ENCODE measurements at places on chromosomes 1 and 21.

GRCh38 chr1:106223213-106223612 is 833.3 kb upstream of the PRMT6 start:
- DNase-seq = no peak

DNA sequence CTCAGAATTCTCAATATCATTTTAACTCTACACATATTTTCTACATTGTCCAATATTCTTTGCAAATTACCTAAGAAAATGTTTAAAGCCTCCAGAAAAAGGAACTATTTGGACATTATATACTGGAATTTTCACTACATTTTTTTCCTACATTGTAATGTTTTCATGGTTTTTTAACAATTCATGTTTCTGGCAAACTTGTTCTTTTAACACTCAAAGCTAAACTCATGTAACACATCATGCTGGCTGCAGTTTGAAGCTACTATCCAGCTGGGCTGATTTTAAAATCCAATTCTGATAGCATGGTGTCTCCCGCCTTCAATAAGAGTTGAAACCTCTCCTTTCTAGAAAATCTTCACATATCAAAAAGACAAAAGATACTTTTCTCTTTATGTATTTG is 52.0 kb downstream of the TGFBR3 start:
- DNase-seq = no peak

DNA sequence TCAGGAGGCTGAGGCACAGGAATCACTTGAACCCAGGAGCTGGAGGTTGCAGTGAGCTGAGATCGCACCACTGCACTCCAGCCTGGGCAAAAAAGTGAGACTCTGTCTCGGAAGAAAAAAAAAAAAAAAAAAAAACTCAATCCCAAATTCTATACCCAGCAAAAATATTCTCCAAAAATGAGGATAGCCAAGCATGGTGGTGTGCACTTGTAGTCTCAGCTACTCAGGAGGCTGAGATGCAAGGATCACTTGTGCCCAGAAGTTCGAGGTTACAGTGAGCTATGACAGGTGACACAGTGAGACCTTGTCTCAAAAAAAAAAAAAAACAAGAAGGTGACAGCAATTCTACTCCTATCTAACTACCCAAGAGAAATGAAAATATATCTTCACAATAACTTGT is 6.4 kb downstream of the TMEM50B start:
- DNase-seq = no peak

GRCh38 chr1:157108448-157108847 is 8.8 kb upstream of the ETV3L start:
- peak; percentile 3 for DNase-seq

- no peak for DNase-seq
Measured at GRCh38 chr1:29249170-29249691, 12.9 kb downstream of the PTPRU start.

DNA sequence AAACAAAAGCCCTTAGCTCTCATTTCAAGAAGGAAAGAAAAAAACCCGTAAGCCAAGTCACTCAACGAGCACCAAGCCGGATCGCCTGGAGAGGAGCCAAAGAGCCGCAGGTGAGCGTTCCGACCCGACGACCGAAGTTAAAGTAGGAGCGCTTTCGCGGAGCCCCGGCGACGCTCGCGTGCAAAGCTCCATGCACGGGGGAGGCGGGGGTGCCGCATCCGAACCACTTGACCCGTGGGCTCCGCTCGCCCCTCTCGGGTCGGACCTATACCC is 382 bp downstream of the GPBP1L1 start:
- peak; percentile 85 for DNase-seq

DNA sequence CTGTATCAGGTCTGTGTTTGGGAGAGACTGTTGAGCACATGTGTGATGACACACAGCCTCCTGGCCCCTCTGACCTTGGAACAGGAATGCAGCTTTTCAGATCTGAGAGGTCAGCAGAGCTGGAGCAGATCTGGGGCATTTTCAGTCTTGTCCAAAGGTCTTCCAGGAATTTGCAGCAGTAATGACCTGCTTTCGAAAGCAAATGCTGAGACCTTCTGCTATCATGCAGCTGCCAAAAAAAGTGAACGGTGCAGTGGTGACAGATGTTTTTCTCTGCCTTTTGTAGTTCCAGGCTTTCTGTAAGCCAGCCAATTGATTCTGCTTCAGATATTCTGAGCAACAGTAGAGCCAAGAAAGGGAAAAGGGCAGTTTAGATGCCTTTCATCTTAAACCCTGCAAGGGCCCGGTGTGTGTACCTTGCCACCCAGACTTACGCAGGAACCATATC is 137.8 kb upstream of the COA6 start:
- DNase-seq = no peak

- DNase-seq = no peak
Measured at GRCh38 chr21:37071561-37072273, 1.2 kb downstream of the PIGP start.

GRCh38 chr1:157784801-157785200 is 7.9 kb upstream of the FCRL2 start:
- no peak for DNase-seq

- no peak for DNase-seq
Measured at GRCh38 chr1:167022384-167022783, 33.3 kb downstream of the MAEL start.

- no peak for DNase-seq
Measured at GRCh38 chr1:93910305-93910704, 1.1 kb upstream of the GCLM start.

DNA sequence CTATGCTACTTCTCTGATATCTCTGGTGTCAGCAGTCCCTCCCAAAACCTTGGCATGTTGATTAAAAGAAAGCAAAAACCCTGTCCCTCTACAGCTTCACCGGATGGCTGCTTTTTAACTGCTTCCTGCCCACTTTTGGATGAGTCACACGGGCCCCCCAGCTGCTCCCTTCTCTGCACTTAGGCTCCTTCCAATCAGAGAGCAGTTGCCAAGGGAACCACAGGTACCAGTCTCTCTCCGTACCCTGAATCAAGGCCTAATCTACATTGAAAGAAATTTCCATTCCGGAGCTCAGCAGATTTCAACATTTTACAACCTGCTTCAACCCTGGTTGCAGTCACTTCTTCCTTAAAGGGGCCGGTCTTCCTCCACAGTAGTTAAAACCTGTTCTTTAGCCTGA is 70.6 kb upstream of the GJB5 start:
- DNase-seq = no peak

GRCh38 chr1:83997631-83998030 is 1.3 kb downstream of the TTLL7 start:
- no peak for DNase-seq

DNA sequence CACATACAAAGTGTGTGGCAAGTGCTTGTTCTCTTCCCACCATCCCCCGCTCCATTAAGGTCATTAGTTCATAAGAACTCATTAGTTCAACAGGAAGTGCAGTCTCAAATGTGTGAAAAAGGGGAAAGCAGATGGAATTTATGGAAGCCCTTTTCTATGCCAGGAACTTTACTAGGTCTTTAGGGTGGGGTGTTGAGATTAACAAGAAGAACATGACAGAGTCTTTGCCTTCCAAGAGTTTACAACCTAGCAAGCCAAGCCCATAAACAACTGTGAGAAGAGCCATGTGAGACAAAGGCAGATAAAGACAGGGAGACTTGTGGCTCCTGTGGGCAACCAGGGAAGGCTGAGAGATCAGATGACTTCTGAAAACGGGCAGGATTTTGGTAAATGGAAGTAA is 21.4 kb downstream of the PLEKHA6 start:
- DNase-seq = no peak

DNA sequence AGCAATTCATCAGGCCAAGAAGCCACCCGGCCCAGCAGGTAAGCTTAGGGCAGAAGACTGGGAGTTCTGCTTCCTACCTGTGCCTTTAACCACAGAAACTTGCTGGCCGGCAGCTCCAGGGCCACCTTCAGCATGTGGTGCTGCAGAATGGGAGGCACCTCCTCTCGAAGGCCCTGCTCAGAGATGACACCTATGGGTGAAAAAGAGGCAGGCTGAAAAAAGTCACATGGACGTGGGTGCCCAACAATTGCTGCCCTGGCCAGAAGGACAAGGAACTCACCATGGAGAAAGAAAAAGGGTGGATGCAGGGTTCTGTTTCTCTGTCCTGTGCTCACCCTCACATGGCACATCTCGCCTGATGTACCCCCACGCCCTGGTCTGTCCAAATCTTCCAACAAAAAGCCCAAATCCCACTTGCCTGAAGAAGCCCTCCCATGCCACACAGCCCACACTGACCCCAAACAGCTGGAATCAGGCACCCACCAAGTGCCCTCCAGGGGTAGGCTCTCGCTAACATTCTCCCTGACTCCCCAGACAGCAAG is 33.0 kb downstream of the URB1 start:
- no peak for DNase-seq

DNA sequence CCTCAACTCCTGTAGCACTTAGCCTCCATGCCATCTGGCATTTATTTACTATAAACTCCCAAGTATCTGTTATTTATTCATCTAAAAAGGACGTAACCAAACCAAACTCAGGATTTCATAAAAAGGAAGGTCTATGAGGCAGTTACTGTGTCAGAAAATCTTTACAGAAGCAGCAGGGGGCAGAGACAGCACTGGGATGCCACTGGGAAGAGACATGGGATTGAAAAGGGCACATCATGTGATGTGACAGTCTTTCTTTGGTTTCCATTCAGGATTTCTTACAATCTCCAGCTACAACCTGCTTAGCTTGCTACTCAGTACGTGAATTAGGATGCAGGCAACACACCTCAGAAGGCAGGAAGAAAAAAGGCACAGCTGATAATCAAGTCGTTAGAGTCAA is 31.2 kb downstream of the SPRTN start:
- no peak for DNase-seq
